ENCODE measurements at places on chromosomes 4 and X. TPM values are rescaled to one million over a fixed set of nuclear protein-coding genes. Genes with fewer than 3 reads are reported as not detected.
A peak's percentile ranks its signal among the peaks of the same experiment; 100 is the strongest.

DNA sequence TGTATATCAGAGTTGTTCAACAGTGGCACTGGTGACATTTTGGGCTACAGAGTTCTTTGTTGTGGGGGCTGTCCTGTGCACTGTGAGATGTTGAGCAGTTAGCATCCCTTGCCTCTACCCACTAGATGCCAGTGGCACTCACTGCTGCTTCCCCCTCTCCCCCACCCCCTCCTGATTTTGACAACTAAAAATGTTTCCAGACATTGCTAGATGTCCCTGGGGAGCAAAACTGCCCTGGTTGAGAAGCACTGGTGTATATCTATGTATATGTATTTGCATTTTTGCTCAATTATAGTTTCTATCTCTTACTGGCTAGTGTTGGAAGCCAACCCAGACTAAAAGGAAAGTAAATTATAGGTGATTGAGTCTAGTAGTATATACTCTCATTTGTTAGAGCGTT, 2.4 kb downstream of the TMEM131L start:
- DNase-seq, result no peak
- peak overlapping the region; percentile 48 for H3K27ac ChIP-seq
- peaks cover 4% of the 10 kb centered on the region for H3K4me1 ChIP-seq
- no peaks in the 10 kb centered on the region for H3K27me3 ChIP-seq
- H3K36me3 ChIP-seq, result no peaks in the 10 kb centered on the region

GRCh38 chrX:18026166-18026565, 165.1 kb upstream of the RAI2 start:
- no peaks in the 10 kb centered on the region for H3K36me3 ChIP-seq
- H3K27me3 ChIP-seq, result no peaks in the 10 kb centered on the region
- no peak overlapping the region for H3K4me3 ChIP-seq
- no peaks in the 10 kb centered on the region for H3K4me1 ChIP-seq
- DNase-seq, result no peak
- H3K27ac ChIP-seq, result no peak overlapping the region

GRCh38 chrX:122582280-122582974, 601.7 kb upstream of the GRIA3 start:
- no peaks in the 10 kb centered on the region for H3K36me3 ChIP-seq
- no peaks in the 10 kb centered on the region for H3K4me1 ChIP-seq
- no peak for DNase-seq
- no peak overlapping the region for H3K4me3 ChIP-seq

- no peaks in the 10 kb centered on the region for H3K36me3 ChIP-seq
- DNase-seq, result no peak
- no peak overlapping the region for H3K27ac ChIP-seq
Measured at GRCh38 chr4:170691168-170691567, 601.4 kb upstream of the AADAT start.

DNA sequence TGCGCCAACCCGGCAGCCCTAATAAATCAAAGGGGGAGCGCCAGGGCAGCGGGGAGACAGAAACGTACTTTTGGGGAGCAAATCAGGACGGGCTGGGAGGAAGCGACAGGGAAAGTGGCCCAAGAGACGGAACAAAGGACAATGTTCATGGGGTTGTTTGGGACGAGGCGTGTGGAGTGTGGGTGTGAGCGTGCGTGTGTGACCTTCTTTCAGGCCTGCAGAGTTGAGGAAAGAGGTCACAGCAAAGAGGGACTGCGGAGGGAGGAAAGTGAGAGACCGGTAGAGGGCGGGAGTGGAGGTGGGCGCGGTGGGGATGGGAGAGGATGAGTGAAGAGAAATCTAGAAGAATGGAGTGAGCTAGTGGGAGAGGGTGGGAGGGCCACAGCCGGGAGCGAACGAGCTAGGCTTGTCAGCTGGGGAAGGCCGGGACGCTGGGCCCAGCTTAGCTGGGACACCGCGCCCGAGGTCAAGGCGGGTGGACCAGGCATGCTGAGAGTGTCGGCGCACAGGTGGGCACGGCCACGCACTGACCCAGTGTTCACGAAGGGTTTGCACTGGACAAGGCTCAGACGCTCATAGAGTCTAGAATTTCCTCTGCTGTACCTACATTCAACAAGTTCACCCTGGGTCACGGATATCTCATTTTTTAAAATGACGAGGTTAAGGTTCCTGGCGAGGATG, 14.7 kb upstream of the PITX2 start:
- H3K36me3 ChIP-seq, result no peaks in the 10 kb centered on the region
- H3K4me3 ChIP-seq, result no peak overlapping the region
- no peak for DNase-seq
- H3K4me1 ChIP-seq, result peaks cover 12% of the 10 kb centered on the region
- no peak overlapping the region for H3K27ac ChIP-seq
- peaks cover 6% of the 10 kb centered on the region for H3K27me3 ChIP-seq

GRCh38 chr4:38089961-38090360, 129.8 kb downstream of the PTTG2 start:
- peaks cover 7% of the 10 kb centered on the region for H3K36me3 ChIP-seq
- H3K27ac ChIP-seq, result no peak overlapping the region
- no peaks in the 10 kb centered on the region for H3K4me1 ChIP-seq
- H3K4me3 ChIP-seq, result no peak overlapping the region
- H3K27me3 ChIP-seq, result no peaks in the 10 kb centered on the region
- DNase-seq, result no peak

DNA sequence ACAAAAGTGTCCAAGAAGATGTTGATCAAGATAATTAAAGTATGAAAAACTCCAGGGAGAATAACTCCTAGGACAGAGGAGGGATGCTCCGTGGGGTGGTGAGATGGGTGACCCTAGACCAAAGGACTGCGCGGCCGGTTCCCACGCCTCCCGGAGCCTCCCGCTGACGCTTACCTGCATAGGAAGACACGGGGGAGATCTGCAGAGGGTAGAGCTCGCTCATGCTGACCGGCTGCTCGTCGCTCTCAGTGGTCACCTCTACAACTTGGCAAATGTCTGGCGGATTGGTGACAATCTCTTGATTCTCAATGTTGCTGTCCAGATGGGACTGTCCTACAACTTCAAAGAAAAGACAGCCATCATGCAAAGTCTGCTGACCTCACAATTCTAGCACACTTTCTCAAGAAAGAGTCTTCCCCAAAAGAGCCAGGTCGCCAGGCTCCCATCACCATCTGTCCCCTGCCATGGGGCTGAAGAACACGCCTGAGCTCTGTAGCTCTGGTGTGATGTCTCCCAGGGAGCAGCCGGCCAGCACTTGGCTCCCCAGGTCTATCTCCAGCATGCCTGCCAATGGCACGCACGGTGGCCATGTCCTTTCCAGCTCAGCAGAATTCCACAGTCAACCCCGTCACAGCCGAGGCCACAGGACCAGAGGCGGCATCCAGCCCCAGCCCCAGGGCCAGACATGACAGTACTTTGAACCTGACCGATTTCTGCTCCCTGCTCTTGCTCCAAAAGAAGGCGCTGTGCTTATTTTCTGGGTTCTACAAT, 75.4 kb downstream of the IRF2 start:
- H3K27me3 ChIP-seq, result no peaks in the 10 kb centered on the region
- no peak for DNase-seq
- peak overlapping the region; percentile 67 for H3K27ac ChIP-seq

- H3K4me3 ChIP-seq, result no peak overlapping the region
- no peaks in the 10 kb centered on the region for H3K36me3 ChIP-seq
- H3K4me1 ChIP-seq, result no peaks in the 10 kb centered on the region
- no peak for DNase-seq
Measured at GRCh38 chrX:13177921-13178566, 133.6 kb upstream of the FAM9C start.

DNA sequence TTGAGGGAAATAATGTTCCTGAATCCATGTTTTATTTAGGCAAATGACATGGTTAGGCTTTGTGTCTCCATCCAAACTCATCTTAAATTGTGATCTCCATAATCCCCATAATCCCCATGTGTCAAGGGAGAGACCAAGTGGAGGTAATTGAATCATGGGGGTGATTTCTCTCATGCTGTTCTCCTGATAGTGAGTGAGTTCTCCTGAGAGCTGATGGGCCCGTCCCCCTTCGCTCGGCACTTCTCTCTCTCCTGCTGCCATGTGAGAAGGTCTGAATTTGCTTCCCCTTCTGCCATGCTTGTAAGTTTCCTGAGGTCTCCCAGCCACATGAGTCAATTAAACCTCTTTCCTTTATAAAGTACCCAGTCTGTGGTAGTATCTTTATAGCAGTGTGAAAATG, 563.0 kb upstream of the NR3C2 start:
- no peaks in the 10 kb centered on the region for H3K36me3 ChIP-seq
- H3K4me1 ChIP-seq, result no peaks in the 10 kb centered on the region
- H3K27me3 ChIP-seq, result no peaks in the 10 kb centered on the region

DNA sequence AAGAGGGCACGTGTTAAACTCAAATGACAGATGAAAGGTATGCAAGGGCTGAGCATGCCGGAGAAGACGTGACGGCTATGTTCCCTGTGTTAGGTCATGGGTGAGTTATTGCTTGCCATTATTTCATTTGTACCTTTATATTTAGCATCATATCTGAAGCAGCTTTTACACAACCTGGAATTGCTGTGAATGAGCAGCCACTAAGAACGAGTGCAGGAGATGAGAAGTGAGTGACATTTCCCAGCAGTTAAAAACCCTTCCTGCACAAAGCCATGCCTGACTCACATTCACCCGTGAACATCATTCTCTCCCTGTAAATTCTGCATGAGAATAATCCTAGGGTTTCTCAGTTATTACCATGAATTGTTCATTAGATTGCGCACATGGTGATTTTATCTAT, 433.2 kb upstream of the ZFP42 start:
- no peaks in the 10 kb centered on the region for H3K36me3 ChIP-seq
- no peaks in the 10 kb centered on the region for H3K4me1 ChIP-seq
- DNase-seq, result no peak
- H3K4me3 ChIP-seq, result no peak overlapping the region
- H3K27me3 ChIP-seq, result no peaks in the 10 kb centered on the region

Gene DNAAF6
- not detected for total RNA-seq

Gene SOWAHB
- 10.0 TPM for total RNA-seq

Gene P2RY4
- total RNA-seq, result 0.08 TPM

Gene CABS1
- not detected for total RNA-seq

Gene NEXMIF
- 0.08 TPM for total RNA-seq
